ENCODE measurements at places on chromosomes 2 and 18.

- no peak for DNase-seq
Measured at GRCh38 chr2:96839875-96840850, 3.7 kb downstream of the ANKRD23 start.

GRCh38 chr2:99140860-99141109 lies 722 bp upstream of the C2orf15 start:
- no peak for DNase-seq

- DNase-seq: no peak
Measured at GRCh38 chr18:46831434-46831833, 74.6 kb upstream of the ST8SIA5 start.

GRCh38 chr2:171921970-171922229 lies 361 bp upstream of the HAT1 start:
- no peak for DNase-seq

DNA sequence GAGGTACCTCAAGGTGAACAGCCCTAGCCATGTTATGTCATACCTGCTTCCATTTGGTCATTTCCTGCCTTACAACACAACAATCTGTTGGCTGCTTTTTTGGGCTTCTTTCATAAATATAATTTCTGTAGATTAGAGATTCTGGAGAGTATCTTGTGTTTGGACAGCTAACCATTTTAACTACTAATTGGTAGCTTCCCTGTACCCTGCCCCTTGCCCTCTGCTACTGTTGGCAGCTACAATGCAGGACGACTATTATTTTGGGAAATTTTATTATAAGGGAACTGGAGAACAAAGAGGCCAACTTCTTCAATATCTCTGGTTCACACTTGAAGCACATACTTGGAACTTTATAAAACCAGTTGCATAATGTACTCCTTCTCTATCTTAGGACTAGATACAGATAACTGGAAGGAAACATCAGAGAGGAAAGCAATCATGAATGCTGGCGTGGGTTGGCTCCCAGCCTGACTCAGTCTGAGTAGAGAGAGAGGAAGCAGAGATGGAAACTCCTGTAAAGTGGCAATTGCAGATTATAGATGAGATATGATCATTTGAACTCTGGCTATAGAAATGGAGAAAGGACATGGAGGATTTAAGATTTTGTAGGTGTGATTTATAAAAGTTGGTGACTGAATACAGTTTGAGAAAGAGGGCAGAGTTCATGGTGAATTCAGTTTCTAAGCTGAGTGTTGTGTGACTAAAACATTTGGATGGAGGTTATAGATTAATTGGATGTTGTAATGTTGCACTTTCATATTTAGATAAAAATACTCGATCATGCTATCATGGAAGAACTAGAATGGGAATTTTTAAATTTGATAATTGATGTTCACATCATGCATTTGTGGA lies 74.5 kb downstream of the MDH1 start:
- no peak for DNase-seq

DNA sequence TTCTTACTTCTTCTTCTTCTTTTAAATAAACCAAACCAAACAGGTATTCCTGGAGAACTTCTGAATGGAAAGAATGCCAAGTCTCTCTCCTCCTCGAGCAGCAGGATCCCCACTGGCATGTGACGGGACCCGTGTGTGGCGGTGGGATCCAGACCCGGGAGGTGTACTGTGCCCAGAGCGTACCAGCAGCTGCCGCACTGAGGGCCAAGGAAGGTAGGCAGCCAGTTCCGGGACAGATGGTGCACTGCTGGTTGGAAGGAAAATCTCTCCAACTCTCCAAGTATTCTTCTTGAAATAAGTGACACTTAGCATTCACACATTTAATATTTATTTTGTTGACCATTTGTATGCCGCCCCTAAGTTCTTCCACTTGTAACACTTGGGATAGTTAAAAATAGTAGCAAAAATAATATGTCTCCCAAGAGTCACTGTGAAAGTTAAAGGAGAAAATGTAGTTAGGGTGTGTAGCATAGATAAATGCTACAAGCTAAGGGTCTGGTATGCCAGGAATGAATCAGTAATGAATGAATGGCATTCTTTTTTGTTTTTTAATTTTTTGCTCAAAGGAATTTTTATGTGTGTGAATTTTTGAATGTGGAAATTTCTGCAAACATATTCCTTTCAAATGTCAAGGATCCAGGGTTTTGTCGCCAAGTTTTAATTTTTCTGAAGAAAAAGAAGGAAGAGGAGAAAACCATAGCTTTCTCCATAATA lies 349.9 kb downstream of the THSD7B start:
- no peak for DNase-seq

DNA sequence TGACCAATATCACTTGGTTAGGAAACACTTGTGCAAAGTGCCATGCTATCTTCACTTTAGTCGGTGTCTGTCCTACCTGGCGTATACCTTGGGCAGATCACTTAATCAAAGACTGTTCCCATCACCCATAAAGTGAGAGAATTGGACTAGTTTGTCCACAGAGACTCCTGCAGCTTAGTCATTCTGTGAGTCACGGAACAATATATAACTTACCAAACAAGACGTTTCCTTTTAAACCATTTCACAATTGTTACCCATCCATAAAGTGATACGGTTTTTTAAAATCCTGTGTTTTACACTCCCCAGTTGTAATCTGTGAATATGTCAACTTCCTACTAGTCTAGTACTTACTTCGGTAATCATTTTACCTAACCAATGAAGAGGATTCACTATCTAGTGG lies 499.3 kb upstream of the SMIM21 start:
- no peak for DNase-seq
